ENCODE measurements at places on chromosomes 5 and 9. TPM values are rescaled to one million over a fixed set of nuclear protein-coding genes. Genes with fewer than 3 reads are reported as not detected.

GRCh38 chr5:751496-751895 lies 33.0 kb downstream of the ZDHHC11B start:
- H3K4me1 ChIP-seq = no peaks in the 10 kb centered on the region
- H3K27ac ChIP-seq = no peak overlapping the region
- no peaks in the 10 kb centered on the region for H3K36me3 ChIP-seq

- H3K36me3 ChIP-seq = no peaks in the 10 kb centered on the region
- DNase-seq = no peak
- peaks cover 4% of the 10 kb centered on the region for H3K27me3 ChIP-seq
- no peak overlapping the region for H3K27ac ChIP-seq
- H3K4me1 ChIP-seq = no peaks in the 10 kb centered on the region
- H3K4me3 ChIP-seq = no peak overlapping the region
Observed at GRCh38 chr9:130144703-130145102, 27.5 kb upstream of the NCS1 start.

- H3K27me3 ChIP-seq = no peaks in the 10 kb centered on the region
- H3K27ac ChIP-seq = no peak overlapping the region
- DNase-seq = no peak
- H3K4me1 ChIP-seq = no peaks in the 10 kb centered on the region
- peaks cover 25% of the 10 kb centered on the region for H3K36me3 ChIP-seq
Observed at GRCh38 chr5:178214160-178214803, 9.9 kb downstream of the HNRNPAB start.

- no peaks in the 10 kb centered on the region for H3K4me1 ChIP-seq
- no peak overlapping the region for H3K4me3 ChIP-seq
- no peaks in the 10 kb centered on the region for H3K36me3 ChIP-seq
- DNase-seq = no peak
- no peak overlapping the region for H3K27ac ChIP-seq
Observed at GRCh38 chr5:143682929-143683386, 129.0 kb upstream of the HMHB1 start.

GRCh38 chr5:31531543-31531887 lies 378 bp downstream of the DROSHA start:
- H3K36me3 ChIP-seq = no peaks in the 10 kb centered on the region
- H3K27me3 ChIP-seq = no peaks in the 10 kb centered on the region
- H3K4me3 ChIP-seq = peak overlapping the region; percentile 76
- peak overlapping the region; percentile 81 for H3K27ac ChIP-seq
- H3K4me1 ChIP-seq = peaks cover 20% of the 10 kb centered on the region

GRCh38 chr9:108671794-108672193 lies 184.0 kb downstream of the ACTL7B start:
- no peaks in the 10 kb centered on the region for H3K36me3 ChIP-seq
- DNase-seq = no peak
- no peak overlapping the region for H3K4me3 ChIP-seq

DNA sequence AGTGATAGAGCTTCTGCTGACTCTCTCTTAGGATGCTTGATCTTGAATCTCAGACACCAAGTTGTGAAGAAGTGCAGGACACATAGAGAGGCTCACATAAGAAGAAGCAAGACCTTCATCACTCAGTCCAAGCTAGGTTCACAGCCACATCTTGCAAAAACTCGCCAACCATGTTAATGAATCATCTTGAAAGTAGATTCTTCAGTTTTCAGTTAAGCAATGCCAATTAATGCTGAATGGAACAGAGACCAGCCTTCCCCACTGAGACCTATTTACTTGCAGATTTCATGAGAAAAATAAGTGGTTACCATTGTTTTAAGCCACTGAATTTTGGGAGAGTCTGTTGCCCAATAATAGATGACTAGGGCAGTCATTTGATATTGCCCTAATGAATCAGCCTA lies 217.7 kb upstream of the EDIL3 start:
- no peak for DNase-seq
- H3K27me3 ChIP-seq = no peaks in the 10 kb centered on the region
- no peak overlapping the region for H3K27ac ChIP-seq
- no peak overlapping the region for H3K4me3 ChIP-seq
- H3K4me1 ChIP-seq = peaks cover 4% of the 10 kb centered on the region

TDRD7 gene
- total RNA-seq = 10.5 TPM

- no peaks in the 10 kb centered on the region for H3K36me3 ChIP-seq
- no peak for DNase-seq
- H3K27me3 ChIP-seq = no peaks in the 10 kb centered on the region
Observed at GRCh38 chr5:93193431-93194347, 387.3 kb downstream of the NR2F1-AS1 start.

IL4 gene
- not detected for total RNA-seq

- H3K4me1 ChIP-seq = no peaks in the 10 kb centered on the region
- DNase-seq = no peak
- no peak overlapping the region for H3K4me3 ChIP-seq
- H3K27me3 ChIP-seq = no peaks in the 10 kb centered on the region
- no peaks in the 10 kb centered on the region for H3K36me3 ChIP-seq
Observed at GRCh38 chr9:137731947-137732813, 113.4 kb downstream of the EHMT1 start.

DNA sequence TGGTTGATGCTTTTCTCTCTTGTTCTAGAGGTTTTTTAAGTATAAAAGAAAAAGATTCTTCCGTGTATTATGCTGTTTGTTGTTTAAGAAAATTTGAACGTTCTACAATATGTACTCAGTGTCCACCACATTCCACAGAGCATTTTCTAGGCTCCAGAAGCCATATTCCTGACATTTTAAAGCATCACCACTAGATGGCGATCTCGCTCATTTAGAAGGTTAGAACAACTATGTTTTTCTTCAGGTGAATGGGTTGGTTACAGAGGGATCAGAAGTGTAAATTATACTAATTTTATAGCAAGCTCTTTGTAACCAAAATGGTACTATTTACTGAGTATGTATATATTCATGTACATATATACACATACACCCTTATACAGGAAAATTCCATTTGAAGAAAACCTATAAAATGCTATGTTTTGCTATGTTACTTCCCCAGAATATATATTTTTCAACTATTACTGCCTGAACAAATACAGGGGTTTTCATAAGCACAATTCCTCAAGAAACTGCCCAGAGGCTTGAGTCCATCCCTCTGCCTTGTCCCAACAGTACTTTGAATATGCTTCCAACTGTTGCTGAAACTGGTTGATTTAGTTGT lies 284.3 kb downstream of the CCDC171 start:
- H3K27ac ChIP-seq = no peak overlapping the region
- H3K36me3 ChIP-seq = no peaks in the 10 kb centered on the region
- H3K27me3 ChIP-seq = no peaks in the 10 kb centered on the region

DNA sequence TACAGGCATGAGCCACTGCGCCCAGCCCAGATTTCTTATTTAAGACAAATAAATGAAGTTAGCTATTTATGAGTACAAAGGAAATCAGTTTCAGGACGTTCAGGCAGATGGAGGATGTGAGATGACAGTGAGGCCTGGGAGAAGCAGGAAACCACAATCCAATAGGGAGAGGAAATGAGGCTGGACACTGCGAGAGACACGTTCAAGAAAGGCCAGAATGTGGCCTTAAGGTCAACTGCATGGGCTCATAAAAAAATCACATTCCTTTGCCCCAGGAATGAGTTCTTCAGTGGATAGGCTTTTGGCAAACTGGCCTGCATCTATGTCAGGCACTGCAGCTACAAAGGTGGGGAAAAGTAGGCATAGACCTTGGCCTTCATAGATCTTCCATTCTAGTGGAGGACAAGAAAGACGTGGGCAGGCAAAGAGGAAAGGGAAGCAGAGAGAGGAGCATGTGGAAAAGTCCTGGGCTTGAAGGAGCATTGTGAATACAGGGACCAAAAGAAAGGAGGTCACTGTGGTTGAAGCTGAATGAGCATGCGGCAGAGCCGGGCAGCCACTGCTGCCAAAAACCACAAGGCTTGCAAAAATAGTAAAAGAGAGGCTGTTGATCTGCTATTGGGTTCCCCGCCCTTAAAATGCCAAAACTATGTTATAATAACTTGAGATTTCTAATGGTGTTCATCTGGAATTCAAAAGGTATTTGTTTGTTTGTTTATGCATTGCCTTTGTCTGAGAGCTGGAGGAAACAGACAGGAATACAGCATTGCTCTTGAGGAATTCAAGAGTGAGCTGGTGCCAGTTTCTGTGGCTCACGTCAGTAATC lies 133.0 kb downstream of the GNA14 start:
- no peaks in the 10 kb centered on the region for H3K27me3 ChIP-seq
- H3K27ac ChIP-seq = no peak overlapping the region
- peak; percentile 10 for DNase-seq
- no peaks in the 10 kb centered on the region for H3K36me3 ChIP-seq

GRCh38 chr5:27325513-27325912 lies 287.1 kb upstream of the CDH9 start:
- H3K4me3 ChIP-seq = no peak overlapping the region
- no peaks in the 10 kb centered on the region for H3K27me3 ChIP-seq
- no peaks in the 10 kb centered on the region for H3K36me3 ChIP-seq
- H3K27ac ChIP-seq = no peak overlapping the region
- no peaks in the 10 kb centered on the region for H3K4me1 ChIP-seq

GRCh38 chr5:665956-666711 lies 27.0 kb downstream of the TPPP start:
- H3K27me3 ChIP-seq = no peaks in the 10 kb centered on the region
- no peak overlapping the region for H3K4me3 ChIP-seq
- H3K4me1 ChIP-seq = no peaks in the 10 kb centered on the region
- H3K27ac ChIP-seq = no peak overlapping the region
